NCI-H2171 (cell line): ENCODE measurements at places on chromosomes 16 and 17.

- no peak for DNase-seq
Measured at GRCh38 chr17:58370309-58370708, 18.3 kb upstream of the SUPT4H1 start.

DNA sequence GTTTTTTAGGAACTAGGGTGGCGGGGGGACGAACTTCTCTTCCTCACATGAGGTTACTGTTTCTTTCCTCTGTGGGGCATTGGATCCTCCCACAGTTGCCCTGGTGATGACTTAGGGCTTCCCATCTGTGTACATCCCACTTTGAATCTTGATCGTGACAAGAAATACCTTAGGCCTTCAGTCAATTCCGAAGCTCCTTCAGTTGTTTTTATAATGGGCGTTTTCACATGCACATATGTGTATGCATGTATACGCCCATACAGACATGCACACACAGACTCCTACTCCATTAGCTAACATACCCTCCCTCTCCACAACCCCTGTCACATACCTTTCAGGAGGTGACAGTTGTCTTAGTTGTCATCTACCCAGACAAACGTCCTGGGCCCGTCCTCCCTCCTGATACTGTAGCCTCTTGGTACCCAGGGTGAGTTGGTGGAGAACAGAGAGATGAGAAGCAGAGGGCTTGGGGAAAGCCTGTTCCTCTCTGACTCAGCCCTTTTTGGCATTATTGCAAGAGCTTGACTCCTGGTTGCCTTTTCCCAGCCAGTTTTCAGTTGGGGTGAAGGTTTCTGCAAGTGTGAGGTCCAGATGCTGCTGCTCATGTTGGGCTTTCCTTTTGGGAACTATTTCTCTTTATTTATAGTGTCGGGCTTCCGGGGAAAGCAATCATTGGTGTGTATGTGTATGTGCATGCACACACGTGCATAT, 2.2 kb upstream of the AOC2 start:
- no peak for DNase-seq

DNA sequence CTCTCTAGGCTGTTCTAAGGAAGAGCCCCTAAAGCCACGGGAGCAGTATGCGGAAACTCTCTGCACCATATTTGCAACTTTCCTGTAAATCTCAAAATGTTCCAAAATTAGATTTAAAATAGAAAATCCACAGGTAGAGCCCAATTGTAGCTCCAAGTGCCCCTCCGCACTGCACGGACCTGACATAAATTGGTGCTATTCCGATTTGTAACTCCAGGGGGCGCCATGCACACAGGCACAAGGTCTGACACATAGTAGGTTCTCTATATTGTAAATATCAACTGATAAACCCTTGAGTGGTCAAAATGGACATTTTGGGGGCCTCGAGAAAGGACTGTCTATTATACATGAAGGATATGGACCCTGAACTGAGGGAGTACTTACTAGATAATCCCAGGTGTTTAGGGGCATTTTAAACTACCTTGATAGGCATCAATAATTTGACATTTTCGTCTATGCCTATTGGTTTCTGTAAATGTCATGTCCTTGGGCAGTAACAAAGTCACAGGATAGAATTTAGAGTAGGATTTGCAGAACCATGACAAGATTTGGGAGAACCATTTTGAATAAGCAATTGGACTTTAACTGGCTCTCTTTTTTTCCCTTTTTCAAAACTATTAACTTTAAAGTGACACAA, 36.6 kb upstream of the TMEM132E start:
- no peak for DNase-seq

- DNase-seq = no peak
Measured at GRCh38 chr17:79080761-79081290, 6.2 kb downstream of the ENGASE start.

DNA sequence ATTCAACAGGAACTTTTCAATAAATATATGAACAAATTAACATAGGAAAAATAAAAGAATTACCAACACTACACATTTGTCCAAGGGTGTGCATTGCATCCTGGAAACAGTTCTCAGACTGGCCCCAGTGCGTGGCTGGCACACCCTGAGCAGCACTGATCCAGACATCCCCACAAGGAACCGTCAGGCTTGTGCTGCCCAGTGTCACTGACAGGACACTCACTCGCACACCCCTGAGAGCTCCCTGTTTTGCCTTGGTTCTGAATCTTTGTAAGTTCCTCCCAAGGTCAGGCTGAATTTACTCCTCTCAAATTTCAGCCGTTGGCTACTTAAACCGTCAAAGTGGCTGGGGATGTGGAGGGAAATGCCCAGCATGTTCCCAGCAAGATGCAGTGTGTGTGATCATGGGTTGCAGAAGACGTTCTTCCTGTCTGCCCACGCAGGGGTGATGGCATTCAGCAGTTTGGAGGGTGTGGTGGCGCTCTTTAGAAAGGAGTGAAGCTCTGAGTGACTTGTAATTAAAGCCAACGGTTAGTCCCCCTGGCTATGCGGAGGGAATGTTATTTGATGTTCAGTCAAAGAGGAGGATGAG, 1.7 kb downstream of the MT2A start:
- DNase-seq = no peak
